ENCODE measurements at places on chromosomes 11 and 22. TPM values are rescaled to one million over a fixed set of nuclear protein-coding genes. Genes with fewer than 3 reads are reported as not detected.

The MS4A13 gene
- total RNA-seq: not detected

The MYO7A gene
- total RNA-seq: 0.17 TPM

The IGSF9B gene
- 0.37 TPM for total RNA-seq

The GGTLC2 gene
- not detected for total RNA-seq

The FJX1 gene
- total RNA-seq: 0.36 TPM

The TMPRSS5 gene
- total RNA-seq: 1.2 TPM

- no peak overlapping the region for H3K4me3 ChIP-seq
- no peaks in the 10 kb centered on the region for H3K4me1 ChIP-seq
- H3K27ac ChIP-seq: no peak overlapping the region
- no peaks in the 10 kb centered on the region for H3K36me3 ChIP-seq
- DNase-seq: peak; percentile 46
- no peaks in the 10 kb centered on the region for H3K27me3 ChIP-seq
Measured at GRCh38 chr11:69382131-69383128, 88.5 kb downstream of the MYEOV start.

- no peaks in the 10 kb centered on the region for H3K36me3 ChIP-seq
- no peak overlapping the region for H3K27ac ChIP-seq
- no peak for DNase-seq
- H3K27me3 ChIP-seq: peaks cover 11% of the 10 kb centered on the region
Measured at GRCh38 chr22:29224121-29224858, 18.6 kb downstream of the EMID1 start.

GRCh38 chr11:94303966-94304958 lies at the start of gene IZUMO1R:
TSS of gene IZUMO1R (plus strand) at chr11:94304580. CDS start at chr11:94305637, 1,057 bp downstream.
- H3K4me3 ChIP-seq: no peak within 1 kb of the TSS
- no peaks in the 10 kb centered on the region for H3K36me3 ChIP-seq
- no peak for DNase-seq
- H3K27ac ChIP-seq: no peak within 1 kb of the TSS

DNA sequence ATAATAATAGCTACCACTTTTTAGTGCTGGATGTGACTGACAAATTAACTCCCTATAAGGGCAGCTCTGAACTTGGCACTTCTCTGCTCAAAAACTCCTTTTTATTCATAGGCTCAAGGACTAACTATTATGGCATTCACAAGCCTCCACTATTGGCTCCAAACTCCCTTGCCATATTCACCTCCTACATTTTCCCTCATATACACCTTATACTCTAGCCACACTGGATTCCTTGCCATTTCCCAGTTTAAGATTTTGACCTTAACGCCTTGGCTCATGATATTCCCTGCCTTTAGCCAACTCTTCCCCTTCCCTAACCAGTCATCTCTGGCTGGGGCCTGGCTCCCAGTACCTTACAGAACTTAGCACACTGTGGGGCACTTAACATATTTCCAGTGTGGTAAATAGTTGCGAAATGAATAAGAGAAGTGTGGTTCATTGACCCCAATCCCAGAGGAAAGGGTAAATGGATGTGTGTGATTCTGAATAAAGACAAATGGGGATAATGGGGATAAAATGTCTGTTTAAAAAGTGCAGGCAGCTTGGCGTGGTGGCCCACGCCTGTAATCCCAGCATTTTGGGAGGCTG lies 40.0 kb upstream of the SORL1 start:
- no peak overlapping the region for H3K4me3 ChIP-seq
- no peak for DNase-seq
- no peaks in the 10 kb centered on the region for H3K27me3 ChIP-seq

GRCh38 chr11:45237711-45238315 lies 48.3 kb downstream of the SYT13 start:
- H3K4me1 ChIP-seq: no peaks in the 10 kb centered on the region
- H3K4me3 ChIP-seq: no peak overlapping the region
- no peak overlapping the region for H3K27ac ChIP-seq
- no peak for DNase-seq
- H3K36me3 ChIP-seq: no peaks in the 10 kb centered on the region

GRCh38 chr11:120668537-120668936 lies 157.0 kb downstream of the GRIK4 start:
- H3K4me1 ChIP-seq: no peaks in the 10 kb centered on the region
- no peak overlapping the region for H3K4me3 ChIP-seq
- no peaks in the 10 kb centered on the region for H3K36me3 ChIP-seq
- no peak for DNase-seq
- H3K27ac ChIP-seq: no peak overlapping the region

GRCh38 chr22:25419247-25420113 lies 145.0 kb upstream of the GRK3 start:
- H3K27ac ChIP-seq: no peak overlapping the region
- DNase-seq: peak; percentile 65
- peaks cover 40% of the 10 kb centered on the region for H3K4me1 ChIP-seq

- H3K36me3 ChIP-seq: peaks cover 12% of the 10 kb centered on the region
- no peak for DNase-seq
- no peak overlapping the region for H3K4me3 ChIP-seq
- peaks cover 11% of the 10 kb centered on the region for H3K4me1 ChIP-seq
- H3K27ac ChIP-seq: no peak overlapping the region
Measured at GRCh38 chr22:40345271-40345670, 1.0 kb upstream of the ADSL start.

DNA sequence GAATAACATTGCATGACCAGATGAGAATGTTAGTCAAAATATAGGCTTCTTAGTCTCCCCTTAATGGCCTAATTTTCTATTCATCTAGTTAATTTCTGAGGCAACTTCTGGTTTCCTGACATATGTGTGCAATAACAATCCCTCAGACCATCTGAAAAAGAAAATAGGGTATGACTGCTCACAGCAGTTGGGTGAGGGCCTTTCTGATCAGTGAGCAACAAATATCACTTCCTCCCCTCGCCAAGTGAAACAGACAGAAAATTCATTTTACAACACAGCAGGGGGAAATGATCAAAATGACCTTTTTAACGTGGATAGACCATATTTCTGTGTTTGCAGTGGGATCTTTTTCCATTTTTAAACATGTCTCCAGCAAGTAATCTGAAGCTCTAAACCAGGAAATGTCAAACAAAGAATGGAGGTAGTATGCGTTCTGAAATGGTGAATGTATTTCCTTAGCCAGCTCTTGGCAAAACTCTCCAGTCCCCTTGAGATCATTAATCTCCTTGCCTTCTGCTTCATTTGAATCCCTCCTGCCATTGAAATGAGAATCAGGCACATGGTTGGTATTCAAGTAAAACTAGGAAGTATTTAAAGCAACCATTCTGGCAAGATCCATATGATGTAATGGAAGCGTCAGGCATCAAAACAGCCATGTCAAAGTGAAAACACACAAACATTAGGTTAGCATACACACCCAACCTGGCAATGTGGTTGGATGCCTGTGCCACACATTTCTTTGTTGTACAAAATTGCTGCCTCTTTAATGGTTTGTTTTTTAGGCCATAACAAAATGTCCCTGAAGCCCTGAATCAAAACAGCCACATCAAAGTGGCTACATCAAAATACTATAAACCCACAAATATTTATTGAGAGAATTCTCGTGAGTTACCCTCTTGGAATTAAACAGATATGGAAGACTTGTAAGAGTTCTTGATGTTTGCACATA lies 100.1 kb downstream of the SLC1A2 start:
- H3K27me3 ChIP-seq: no peaks in the 10 kb centered on the region
- peak overlapping the region; percentile 67 for H3K27ac ChIP-seq
- no peak overlapping the region for H3K4me3 ChIP-seq
- no peak for DNase-seq

GRCh38 chr22:36369922-36370791 lies 17.6 kb downstream of the MYH9 start:
- peak overlapping the region; percentile 52 for H3K27ac ChIP-seq
- no peaks in the 10 kb centered on the region for H3K27me3 ChIP-seq
- peaks cover 99% of the 10 kb centered on the region for H3K4me1 ChIP-seq
- no peak overlapping the region for H3K4me3 ChIP-seq
- DNase-seq: peak; percentile 77
- H3K36me3 ChIP-seq: peaks cover 55% of the 10 kb centered on the region

GRCh38 chr11:13298765-13299164 lies 21.2 kb downstream of the BMAL1 start:
- H3K27me3 ChIP-seq: no peaks in the 10 kb centered on the region
- no peak overlapping the region for H3K4me3 ChIP-seq
- peaks cover 6% of the 10 kb centered on the region for H3K4me1 ChIP-seq
- no peak for DNase-seq
- H3K36me3 ChIP-seq: no peaks in the 10 kb centered on the region
- H3K27ac ChIP-seq: no peak overlapping the region

- no peaks in the 10 kb centered on the region for H3K36me3 ChIP-seq
- DNase-seq: no peak
- no peak overlapping the region for H3K27ac ChIP-seq
Measured at GRCh38 chr11:91495837-91496236, 728.8 kb upstream of the FAT3 start.

DNA sequence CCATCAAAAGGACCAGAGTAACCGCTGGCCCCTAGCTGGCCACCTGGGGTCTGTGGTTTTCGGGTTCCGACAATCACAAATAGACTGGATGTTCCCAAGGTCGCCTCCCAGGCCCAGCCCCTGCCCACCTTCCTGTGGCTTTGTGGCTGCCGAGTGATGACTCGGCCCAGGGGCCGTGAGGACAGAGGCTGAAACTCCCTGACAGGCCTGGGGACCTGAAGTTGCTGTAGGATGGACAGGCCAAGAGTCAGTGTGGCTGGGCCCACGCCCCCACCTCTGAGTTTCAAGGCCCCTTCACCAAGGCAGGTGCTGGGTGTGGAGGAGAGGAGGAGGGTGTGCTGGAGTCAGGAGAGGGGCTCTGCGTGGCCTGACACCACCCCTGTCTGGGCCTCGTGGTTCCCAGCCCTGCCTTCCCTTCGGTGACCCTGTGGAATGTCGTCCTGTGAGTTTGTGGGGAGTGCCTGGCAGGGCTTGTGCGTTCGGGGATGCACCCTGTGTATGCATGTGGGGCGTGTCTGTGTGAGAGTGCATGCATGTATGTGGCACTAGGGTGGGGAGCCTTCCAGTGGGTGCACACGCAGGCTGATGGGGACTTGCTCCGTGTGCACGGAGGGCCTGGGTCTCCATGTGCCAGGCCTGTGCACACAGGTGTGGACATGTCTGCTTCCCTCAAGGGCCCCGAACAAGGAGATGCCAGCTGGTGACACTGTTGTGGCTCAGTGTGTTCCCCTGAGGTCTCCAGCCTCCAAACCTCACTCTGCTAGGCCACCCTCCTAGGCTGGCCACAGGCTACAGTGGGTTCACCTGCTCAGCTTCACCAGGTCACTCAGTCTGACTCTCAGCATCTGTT lies 8.4 kb upstream of the MGAT3 start:
- no peak for DNase-seq
- H3K4me1 ChIP-seq: peaks cover 74% of the 10 kb centered on the region
- peak overlapping the region; percentile 67 for H3K4me3 ChIP-seq
- no peaks in the 10 kb centered on the region for H3K36me3 ChIP-seq
- H3K27me3 ChIP-seq: no peaks in the 10 kb centered on the region

GRCh38 chr11:76561245-76561644 lies 109.3 kb downstream of the LRRC32 start:
- H3K4me1 ChIP-seq: no peaks in the 10 kb centered on the region
- DNase-seq: no peak
- no peaks in the 10 kb centered on the region for H3K27me3 ChIP-seq
- no peaks in the 10 kb centered on the region for H3K36me3 ChIP-seq

GRCh38 chr11:46339816-46340215 lies 7.4 kb upstream of the DGKZ start:
- H3K4me3 ChIP-seq: no peak overlapping the region
- peaks cover 10% of the 10 kb centered on the region for H3K27me3 ChIP-seq
- H3K4me1 ChIP-seq: peaks cover 2% of the 10 kb centered on the region
- no peak overlapping the region for H3K27ac ChIP-seq

DNA sequence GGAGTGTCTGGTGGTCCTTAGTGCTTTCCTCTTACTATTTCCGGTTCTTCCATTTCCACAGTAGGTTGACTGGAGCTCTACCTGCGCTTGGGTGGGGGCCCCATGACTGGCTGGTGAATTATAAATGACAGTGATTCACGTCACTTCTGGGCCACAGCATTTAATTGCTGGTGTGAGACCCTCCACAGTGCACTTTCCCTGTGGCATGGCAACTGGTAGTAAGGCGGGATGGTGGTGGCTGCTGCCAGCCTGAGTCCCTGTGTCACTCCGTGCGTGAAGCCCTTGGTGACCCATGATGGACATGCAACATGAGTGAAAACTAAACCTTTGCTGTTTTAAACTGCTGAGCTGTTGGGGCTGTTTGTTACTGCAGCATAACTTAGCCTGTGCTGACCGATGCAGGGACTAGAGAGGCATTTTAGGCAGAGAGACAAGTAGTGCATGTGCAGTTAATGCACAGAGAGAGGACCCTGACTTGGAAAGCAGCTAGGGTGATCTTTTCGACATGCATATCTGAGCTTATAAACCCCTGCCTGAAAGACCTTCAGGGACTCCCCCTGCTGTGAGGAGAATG lies 3.1 kb downstream of the PRDM11 start:
- H3K4me1 ChIP-seq: peaks cover 27% of the 10 kb centered on the region
- H3K27ac ChIP-seq: no peak overlapping the region
- DNase-seq: no peak
- no peaks in the 10 kb centered on the region for H3K27me3 ChIP-seq

GRCh38 chr11:5398936-5399335 lies 15.3 kb downstream of the OR51M1 start:
- H3K4me3 ChIP-seq: no peak overlapping the region
- no peak overlapping the region for H3K27ac ChIP-seq
- H3K36me3 ChIP-seq: no peaks in the 10 kb centered on the region
- no peaks in the 10 kb centered on the region for H3K4me1 ChIP-seq

DNA sequence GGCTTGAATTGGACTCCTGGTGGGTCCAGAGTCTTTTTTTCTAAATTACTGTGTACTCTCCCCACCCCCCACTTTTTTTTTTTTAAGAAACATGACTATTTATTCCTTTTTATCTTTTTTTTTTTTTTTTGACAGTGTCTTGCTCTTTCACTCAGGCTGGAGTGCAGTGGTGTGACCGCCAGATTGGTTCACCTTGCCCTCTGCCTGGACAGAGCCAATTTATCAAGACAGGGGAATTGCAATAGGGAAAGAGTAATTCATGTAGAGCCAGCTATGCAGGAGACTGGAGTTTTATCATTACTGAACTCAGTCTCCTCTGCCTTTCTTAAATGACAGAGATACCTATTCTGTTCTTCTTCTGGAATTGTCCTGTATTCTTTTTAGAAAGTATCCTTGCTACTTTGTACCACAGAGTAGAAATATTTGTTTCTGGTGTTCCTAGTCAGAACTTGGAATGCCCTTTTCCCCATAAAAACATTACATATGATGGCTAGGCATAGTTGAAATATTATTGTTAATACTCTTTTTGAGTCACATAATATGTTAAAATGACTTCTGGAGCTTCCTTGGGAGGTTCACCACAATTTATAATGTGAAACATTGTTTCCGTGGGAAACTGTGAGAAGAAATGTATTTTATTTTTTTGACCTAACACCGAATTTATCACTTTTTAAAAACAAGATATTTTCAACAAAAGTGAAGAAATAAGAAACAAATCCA lies 95.6 kb downstream of the UVRAG start:
- peaks cover 11% of the 10 kb centered on the region for H3K4me1 ChIP-seq
- no peak overlapping the region for H3K27ac ChIP-seq
- no peak for DNase-seq
- H3K36me3 ChIP-seq: peaks cover 4% of the 10 kb centered on the region
- no peaks in the 10 kb centered on the region for H3K27me3 ChIP-seq
- H3K4me3 ChIP-seq: no peak overlapping the region

GRCh38 chr22:36492109-36492508 lies 10.7 kb upstream of the TXN2 start:
- peaks cover 35% of the 10 kb centered on the region for H3K4me1 ChIP-seq
- no peak for DNase-seq
- no peaks in the 10 kb centered on the region for H3K36me3 ChIP-seq
- H3K27ac ChIP-seq: no peak overlapping the region
- H3K4me3 ChIP-seq: no peak overlapping the region

GRCh38 chr11:7666292-7666866 lies 6.9 kb downstream of the CYB5R2 start:
- no peaks in the 10 kb centered on the region for H3K36me3 ChIP-seq
- no peak overlapping the region for H3K4me3 ChIP-seq
